ENCODE measurements at places on chromosomes 7 and 10.

- DNase-seq, result peak; percentile 85
Observed at GRCh38 chr7:18508443-18509427, 13.2 kb downstream of the HDAC9 start.

DNA sequence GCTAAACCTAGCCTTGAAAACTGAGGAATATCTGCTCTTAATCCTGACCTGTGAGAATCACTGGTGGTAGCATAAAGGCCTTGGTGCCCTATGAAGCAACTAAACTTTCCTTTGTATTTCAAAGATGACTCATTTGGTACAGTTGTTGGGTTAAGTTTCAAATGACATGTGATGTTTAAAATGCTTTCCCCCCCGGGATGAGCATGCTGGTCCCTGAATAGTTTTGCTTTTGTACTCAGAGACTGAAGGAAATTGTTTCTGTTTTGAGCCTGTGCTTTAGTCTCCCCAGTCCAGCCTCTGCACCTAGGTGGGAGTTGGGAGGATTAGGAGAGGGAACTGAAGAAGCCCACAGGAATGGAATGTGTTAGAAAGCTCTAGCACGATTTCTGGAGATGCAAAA is 258.9 kb upstream of the NPY start:
- no peak for DNase-seq

DNA sequence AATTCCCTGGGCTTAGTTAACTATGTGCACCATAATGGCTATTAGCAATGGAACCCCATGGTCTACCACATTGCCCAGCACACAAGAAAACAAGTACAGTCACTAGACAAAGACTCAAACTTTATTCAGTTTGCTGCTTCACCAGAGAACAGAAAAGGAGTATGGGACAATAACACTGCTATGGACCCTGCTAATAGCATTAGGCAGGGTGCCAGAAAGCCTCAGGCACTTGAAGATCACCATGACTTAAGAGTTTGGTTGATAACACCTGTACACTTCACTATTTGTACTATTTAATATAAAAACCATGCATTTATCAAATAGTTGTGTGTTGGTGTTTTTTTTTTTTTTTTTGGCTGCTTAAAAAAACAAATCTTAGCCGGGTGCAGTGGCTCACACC is 159.6 kb downstream of the KMT2E start:
- no peak for DNase-seq

DNA sequence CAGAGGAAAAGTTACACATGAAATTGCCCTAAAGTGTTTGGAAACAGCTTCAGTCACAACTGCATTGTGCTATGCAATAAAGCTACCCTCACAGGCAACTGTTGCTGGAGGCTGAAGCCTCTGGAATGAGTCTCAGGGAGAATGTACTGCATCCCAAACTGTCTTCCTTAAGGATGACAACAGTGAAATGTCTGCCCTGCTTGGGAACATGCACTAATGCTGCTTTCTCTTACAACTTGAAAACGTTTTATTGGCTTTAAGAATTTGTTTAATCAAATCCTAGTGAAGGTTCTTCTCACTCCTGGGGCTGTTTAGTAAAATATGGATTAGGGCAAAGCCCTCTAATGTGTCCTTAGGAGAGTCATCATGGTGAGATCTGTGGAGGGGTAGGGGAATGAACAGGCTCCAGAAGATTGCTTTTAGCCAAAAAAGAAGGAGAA is 215.4 kb downstream of the TWIST1 start:
- no peak for DNase-seq

GRCh38 chr7:35652124-35652523 is 42.8 kb downstream of the HERPUD2 start:
- DNase-seq, result no peak

DNA sequence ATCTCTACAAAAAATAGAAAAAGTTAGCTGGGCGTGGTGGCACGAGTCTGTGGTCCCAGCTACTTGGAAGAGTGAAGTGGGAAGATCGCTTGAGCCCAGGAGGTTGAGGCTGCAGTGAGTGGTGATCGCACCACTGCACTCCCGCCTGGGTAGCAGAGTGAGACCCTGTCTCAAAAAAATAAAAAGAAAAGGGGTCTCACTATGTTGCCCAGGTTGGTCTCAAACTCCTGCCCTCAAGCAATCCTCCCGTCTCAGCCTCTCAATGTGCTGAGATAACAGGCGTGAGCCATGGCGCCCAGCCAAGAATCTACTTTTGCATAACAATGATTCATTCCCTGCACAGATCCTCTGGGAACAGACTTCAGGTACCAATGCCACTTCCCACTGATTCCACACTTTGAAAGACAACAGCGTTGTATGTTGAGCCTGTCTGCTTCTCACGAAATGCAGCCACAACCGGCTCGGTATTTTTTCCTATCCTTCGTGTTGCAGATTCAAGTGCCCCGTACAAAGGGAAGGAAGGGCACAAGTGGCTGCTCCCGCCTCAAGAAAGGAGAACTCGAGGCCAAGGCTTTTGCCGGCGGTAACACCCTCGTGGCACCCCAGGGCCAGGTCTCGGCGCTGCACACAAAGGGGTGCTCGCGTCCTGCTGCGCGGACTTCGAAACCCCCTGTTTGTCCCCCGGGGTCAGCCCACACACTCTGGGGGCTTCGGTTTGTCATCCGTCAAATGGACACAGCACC is 745 bp downstream of the DAGLB start:
- peak; percentile 39 for DNase-seq

DNA sequence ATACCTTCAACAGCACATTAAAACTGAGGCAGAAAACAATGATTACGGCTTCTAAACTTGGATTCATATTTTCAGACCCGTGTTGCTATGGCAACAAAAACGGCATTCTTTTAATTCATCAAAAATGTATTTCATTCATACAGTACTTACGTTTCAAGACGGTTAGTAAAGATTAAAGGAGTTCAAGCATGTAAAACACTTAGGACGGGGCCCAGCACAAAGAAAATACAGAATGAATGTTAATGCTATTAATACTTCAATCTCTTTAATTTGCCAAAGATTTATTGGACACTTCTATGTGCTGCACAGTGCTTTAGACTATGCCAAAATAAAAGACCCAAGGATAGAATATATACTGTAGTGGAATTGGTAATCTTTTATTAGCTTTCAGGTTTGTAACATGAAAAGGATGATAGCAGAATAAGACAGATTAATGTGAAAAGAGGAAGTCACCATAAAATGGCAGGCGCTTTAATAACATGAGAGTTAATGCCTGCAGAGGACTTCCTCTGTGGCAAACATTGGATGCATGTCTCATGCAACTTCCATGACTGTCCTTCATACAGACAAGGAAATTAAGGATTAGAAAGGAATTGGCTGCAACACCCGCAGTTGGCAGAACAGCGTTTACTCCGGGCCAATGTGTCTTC is 201.6 kb upstream of the KLF6 start:
- DNase-seq, result no peak

- no peak for DNase-seq
Observed at GRCh38 chr7:87036985-87037384, 22.5 kb downstream of the ELAPOR2 start.

- DNase-seq, result peak; percentile 58
Observed at GRCh38 chr7:84258628-84259027, 64.0 kb upstream of the SEMA3A start.

GRCh38 chr7:29843093-29843492 is 36.8 kb downstream of the WIPF3 start:
- DNase-seq, result no peak

DNA sequence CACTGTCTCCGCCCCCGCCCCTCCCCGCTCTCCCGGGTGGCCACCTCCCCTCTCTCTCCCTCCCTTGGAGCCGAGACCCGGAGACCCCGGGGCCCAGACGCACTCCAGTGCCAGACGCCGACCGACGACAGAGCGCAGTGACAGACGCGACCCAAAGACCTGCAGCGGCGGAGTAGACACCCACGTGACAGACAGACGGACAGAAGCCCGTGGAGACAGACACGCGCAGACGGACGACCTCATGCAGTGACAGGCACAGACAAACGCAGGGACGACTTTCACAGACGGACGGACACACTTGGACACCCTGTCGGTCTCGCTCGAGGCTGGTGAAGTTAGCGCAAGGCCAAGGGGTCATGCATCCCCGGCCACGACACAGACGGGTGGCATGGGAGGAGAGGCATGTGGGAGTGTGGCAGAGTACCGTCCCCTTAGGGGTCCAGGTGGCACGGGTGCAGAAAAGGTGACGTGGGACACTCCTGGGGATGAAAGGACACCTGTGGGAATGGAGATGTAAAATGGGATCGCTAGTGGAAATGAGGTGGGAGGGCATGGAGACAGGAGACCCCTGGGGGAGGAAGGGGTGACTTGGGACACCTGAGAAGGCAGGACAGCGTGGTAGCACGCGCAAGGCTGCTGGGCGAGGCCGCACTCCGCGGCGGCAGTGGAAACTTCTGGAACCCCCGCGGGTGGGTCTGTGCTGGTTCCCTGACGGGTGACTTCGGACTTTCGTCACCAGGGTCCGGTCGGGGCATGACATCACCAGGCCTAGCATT is 456 bp upstream of the ACHE start:
- DNase-seq, result no peak

DNA sequence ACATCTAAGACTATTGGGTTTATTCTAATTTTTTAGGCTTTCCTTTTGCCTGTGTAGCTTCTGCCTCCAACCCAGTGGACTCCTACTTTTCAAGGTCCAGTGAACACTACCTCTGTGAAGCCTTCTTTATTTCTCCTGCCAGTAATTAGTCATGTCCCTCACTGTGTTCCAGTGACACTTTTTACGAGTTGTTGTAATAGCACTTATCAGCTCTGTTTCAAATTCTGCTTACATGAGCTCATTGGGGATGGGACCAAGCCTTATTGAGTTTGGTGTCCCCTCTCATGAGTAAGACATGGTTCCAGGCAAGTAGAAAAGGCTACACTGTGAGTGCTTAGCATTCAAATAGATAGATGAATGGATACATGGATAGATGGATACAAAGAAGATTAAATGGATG is 184.6 kb downstream of the HIBADH start:
- DNase-seq, result no peak

DNA sequence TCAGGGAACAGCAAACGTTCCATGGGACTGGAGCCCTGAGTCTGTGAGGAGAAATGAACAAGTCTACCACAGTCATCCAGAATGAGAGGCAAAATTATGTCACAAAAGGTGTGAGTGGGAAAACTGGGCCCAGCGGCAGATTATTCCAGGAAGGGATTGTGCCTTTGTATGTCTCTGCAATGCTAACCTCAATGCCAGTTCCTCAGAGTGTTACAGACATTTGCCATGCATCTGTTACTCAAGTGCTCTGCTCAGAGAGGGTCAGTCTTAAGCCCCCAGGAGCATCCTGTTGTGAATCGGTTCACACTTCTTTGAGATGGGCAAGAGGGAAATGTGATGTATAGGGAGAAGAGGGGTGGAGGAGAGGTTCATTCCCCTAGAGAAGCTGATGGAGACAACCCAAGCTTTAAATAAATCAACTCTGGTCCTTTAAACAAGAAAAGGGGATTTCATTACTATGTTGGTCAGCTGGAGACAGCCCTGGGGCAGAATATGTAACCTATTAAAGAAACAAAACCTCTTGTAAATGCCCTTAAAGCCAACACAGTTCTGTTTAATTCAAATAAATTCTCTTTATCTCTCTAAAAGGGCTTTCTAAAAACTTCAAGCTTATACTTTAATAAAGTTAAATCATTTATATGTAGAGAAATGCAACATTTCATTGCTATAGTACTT is 85.9 kb upstream of the GRB10 start:
- DNase-seq, result peak; percentile 6

GRCh38 chr10:132820056-132820455 is 34.1 kb upstream of the NKX6-2 start:
- DNase-seq, result no peak

- no peak for DNase-seq
Observed at GRCh38 chr10:130885021-130885655, 426.4 kb downstream of the TCERG1L start.

- DNase-seq, result no peak
Observed at GRCh38 chr7:38299275-38299931, 26.0 kb upstream of the TARP start.

- DNase-seq, result no peak
Observed at GRCh38 chr7:135980665-135981180, 3.6 kb upstream of the MTPN start.

DNA sequence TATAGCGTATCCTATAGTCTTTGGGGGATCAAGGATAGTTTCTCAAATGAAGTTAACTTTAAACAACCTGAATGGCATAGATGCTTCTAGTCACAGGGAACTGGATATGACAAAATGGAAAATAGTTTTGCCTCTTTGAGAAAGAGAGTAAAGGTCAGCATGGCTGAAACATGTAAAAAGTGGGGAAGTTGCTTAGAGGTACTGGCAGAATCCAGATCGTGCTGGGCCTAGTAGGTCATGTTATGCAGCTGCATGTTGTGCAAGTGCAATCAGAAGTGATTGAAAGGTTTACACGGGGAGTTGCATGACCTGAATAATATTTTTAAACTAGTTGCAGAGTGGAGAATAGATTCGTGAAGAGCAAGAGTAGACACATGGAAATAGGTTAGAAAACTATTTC is 201.1 kb upstream of the HDAC9 start:
- no peak for DNase-seq

DNA sequence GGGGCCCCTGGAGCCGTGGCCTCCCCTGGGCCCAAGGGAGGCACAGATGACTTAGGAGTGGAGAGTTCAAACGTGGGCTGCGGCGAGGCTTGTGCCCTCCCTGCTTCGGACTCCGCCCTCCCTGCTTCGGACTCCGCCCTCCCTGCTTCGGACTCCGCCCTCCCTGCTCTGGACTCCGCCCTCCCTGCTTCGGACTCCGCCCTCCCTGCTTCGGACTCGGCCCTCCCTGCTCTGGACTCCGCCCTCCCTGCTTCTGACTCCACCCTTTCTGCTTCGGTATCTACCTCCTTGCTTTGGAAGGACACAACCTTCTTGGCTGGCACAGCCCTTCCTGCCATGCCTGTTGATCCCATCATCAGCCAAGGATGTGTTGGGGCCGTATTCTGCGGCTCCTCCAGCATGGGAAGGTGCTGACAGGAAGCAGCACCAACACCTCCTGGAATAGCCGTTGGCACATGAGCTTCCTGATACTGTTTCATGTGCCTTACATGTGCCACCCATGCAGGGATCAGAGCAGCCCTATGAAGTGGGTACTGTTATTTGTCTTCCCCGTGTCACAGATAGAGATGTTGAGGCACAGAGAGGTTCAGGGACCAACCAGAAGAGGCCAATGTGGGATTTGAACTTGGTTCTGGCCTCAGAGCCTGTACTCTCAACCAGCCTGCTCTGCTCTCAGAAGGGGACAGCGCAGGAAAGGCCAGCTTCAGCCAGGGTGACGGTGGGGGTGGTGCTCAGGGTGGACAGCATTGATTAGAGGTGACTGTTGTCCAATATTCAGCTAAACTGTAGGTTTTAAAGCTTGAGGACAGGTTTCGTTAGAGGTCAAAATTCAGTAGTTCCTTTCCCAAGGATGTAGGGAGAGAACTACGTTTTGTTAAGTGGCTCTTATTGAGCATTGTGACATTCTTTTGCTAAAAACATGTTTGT is 114.5 kb downstream of the NKX6-2 start:
- DNase-seq, result no peak

GRCh38 chr7:20906801-20907453 is 120.2 kb upstream of the SP8 start:
- no peak for DNase-seq

Data from BJ (cell line).